GM18507 (cell line): ENCODE measurements at places on chromosomes 7 and 10.

- DNase-seq = no peak
Measured at GRCh38 chr10:105398202-105398601, 757.1 kb downstream of the SORCS3 start.

DNA sequence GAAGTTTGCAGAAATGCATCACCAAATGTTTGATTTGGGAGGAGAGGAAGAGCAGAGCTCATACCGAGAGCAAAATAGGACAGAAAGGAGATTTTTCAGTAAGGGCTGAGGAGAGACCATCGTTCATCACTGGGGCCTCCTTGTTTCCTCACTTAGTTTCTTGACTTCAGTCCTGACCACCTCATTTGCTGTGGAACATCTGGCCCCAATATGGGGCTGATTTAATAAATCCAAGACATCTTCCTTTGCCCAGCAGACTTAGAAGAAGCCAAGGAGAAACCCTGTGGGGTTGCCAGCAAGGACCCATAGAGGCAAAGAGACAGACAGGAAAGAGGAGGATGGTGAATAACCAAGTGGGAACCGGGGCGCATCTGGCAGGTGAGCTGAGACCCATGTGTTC lies 60.4 kb downstream of the CHST3 start:
- no peak for DNase-seq

DNA sequence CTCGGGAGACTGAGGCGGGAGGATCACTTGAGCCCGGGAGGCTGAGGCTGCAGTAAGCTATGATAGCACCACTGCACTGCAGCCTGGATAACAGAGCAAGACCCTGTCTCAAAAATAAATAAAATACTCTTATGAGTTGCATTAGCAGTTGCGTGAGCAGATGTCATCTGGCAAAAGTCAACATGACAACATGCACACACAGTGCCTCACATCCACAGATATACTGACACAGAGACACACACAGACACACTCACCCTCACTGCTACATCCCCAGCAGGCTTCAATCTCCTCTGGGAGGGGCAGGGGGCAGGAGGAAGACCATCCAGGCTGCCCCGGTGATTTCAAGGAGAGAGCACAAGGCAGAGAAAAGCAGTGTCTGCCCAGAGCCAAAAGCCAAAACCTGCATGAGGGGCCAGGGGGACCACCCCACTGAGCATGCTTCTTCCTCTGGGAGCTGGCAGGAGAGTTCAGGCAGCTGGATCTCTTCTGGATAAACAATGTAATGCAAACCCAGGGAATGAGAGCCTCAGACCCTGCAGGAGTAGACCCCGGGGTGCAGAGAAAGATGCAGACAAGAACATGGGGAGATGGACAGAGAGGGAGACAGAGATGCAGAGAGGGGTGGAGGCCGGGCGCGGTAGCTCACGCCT lies 9.6 kb upstream of the ELN start:
- DNase-seq = no peak

GRCh38 chr10:96325719-96326373 lies 21.6 kb downstream of the DNTT start:
- DNase-seq = peak; percentile 61

GRCh38 chr7:7190142-7190541 lies 7.8 kb downstream of the C1GALT1 start:
- DNase-seq = no peak

- no peak for DNase-seq
Measured at GRCh38 chr10:22219308-22219707, 1.5 kb upstream of the EBLN1 start.

- no peak for DNase-seq
Measured at GRCh38 chr10:129021594-129022304, 445.3 kb upstream of the MGMT start.

DNA sequence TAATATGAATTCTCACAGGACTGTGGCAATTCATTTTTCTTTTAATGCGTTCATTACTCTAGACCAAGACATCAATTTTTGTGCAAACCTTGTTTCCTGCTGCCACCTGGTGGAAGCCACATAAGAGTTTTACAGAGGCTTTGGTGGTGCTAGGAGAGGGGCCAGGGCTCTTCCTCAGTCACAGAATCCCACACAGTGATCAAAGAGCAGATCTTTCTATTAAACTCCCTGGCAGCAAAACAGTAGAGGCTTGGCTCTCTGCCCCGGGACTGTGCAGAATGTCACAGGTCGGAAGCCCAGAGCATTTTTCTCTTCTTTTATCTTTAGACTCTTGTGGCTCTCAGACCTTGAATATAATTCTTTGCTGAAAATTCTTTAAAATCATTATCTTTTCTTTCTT lies 506.4 kb upstream of the C7orf33 start:
- DNase-seq = no peak

DNA sequence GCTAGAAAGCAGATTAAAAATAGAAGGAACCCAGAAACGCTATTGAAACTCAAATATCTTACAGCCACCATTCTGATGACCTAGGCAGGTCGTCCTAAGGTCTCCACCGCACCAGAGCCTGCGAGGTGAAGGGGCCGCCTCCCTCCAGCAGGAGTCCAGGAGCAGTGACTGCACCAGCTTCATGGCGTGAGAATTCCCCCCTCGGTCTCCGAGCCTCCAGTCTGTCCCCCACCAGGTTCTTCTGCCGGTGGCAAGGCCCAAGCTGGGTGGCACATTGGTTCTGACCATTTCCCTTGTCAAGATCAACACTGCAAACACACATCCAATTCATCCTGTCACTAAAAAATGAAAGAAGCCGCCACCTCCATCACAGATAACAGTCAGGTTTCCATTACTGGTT lies 98.7 kb downstream of the DIP2C start:
- DNase-seq = no peak

- DNase-seq = no peak
Measured at GRCh38 chr7:1302936-1303335, 70.3 kb downstream of the UNCX start.

DNA sequence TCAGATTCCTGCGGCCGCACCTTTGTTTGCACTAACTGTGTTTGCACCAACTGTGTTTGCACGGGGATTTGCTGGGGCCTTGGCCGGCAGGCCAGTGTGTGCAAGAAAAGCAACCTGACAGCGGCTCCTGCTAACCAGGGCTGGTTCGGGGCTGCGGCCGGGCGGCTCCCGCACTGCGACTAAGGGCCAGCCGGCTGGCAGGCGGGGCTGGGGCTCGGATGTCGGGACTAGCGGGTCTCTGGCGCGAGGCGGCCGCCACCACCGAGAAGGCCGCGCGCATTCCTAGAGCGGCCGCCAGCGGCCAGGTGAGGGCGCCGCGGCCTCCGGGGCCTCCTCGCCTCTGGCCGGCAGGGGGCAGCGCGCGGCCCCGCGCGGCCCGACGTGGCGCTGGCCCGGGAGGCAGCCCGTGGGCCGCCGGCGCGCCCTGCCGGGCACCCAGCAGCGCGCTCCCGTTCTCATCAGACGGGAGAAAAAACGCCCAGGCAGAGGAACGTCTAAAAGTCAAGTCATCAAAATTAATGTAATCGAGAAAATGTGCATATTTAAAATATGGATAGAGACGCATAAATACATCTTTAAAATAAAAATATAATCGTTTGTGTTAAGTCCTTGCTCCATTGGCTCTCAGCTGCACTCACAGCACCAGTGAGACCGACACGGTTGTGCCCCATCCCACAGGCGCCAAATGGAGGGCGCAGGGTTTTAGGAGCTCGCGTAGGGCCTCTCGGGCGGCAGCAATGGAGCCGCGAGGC lies 38.5 kb downstream of the ZNF777 start:
- peak; percentile 94 for DNase-seq

GRCh38 chr7:133293384-133294160 lies 40.7 kb downstream of the EXOC4 start:
- no peak for DNase-seq
